Posterior vena cava (tissue), 2 donors: ENCODE measurements at places on chromosomes 6 and 20. TPM values are rescaled to one million over a fixed set of nuclear protein-coding genes. Genes with fewer than 3 reads are reported as not detected.
A peak's percentile ranks its signal among the peaks of the same experiment; 100 is the strongest.

The LMBRD1 gene
- total RNA-seq: 46.8 TPM

The SALL4 gene
- total RNA-seq: not detected

The PTCRA gene
- not detected for total RNA-seq

The ABHD16B gene
- not detected for total RNA-seq

The PDYN gene
- not detected for total RNA-seq

The CLIC5 gene
- total RNA-seq: 7.6 TPM

The CCM2L gene
- total RNA-seq: 6.8 TPM

The ID4 gene
- 97.0 TPM for total RNA-seq

The C6orf132 gene
- total RNA-seq: 5.5 TPM

DNA sequence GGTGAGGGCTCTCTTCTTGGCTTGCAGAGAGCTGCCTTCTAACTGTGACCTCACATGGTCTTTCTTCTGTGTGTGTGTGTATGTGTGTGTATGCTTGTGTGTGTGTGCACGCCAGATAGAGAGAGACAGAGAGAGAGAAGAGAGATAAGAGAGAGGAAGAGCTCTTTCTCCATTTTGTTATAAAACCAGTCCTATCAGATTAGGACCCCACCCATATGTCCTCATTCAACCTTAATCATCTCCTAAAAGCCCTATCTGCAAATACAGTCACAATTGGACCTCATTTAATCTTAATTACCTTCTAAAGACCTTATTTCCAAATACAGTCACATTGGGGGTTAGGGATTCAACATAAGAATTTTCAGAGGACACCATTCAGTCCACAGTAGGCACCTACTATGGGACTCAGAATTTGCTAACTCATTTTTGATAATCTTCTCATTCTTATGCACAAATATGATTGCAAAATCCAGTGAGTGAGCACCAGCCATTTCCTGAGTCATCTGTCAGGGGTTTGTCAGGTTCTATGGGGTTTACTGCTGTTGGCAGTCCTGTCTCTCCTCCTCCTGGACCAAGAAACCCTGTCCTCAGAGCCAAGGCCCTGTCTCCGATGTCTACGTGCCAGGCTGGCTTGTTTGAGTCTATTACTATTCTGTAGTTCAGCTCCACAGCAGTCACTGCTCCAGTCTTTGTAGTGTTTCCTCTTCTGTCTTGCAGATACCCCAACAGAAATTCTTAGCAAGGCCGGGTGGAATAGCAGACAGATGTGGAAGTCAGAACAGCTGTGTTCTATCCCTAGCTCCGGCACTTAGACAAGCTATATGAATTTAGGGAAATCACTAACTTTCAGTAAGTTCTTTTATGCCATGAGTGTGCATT, 59.0 kb upstream of the FAM184A start:
- DNase-seq: no peak

- no peak for DNase-seq
Observed at GRCh38 chr20:57996465-57996864, 232.0 kb downstream of the ANKRD60 start.

GRCh38 chr20:1166948-1167720, 17.6 kb downstream of the TMEM74B start:
- no peak for DNase-seq

DNA sequence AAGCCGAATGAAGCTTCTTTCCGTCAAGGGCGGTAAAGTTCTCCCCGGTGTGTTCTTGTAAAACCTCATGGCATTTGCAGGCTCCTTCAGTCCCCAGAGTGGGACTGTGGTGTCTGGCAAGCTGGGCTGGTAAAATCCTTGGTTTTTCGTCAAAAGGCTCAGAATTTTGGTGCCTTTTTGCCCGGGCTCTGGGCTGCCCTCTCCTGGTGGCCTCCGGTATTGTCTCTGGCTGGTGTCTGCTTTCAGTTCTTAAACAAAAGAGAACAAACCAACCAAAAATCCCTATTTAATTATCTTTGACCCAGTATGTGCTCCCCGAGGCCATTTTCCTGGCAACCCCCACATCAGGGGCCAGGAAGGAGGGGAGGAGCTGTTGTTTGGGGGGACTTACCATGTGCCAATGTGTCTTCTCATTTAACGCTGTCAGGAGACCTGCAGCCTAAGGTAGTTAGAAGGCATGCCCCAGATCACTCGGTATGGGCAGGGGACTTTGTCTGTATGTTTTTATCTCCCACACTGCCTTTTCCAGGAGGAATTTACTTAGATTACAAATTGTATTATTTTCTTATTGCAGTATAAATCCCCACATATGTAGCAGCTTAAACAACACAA, 11.1 kb downstream of the CDH4 start:
- DNase-seq: no peak

DNA sequence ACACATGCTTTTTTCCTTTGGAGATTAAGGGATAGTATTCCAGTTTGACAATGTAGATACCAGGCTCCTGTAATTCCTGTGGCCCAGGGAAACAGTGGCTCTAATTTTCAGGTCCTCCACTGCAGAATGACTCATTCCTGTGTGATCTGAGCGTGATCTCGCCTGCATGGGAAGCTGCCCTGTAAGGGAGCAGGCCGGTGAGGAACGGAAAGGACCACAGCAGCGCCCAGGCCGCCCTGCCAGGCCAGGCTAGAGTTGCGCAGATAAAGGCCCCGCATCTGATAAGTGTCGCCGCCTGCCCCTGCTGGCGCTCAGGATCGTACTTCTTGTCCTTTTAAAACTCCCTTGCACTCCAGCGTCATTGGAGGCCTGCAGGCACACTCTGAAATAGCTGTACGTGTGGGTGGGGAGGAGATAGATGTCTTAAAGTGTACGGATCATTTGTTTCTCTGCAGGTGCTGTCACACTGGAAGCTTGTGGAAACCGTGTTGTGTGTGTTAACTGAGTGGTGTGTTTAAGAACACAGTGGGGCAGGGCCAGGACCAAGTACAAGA, 60.7 kb downstream of the SYNJ2 start:
- peak; percentile 90 for DNase-seq

GRCh38 chr6:45265246-45265645, 62.9 kb upstream of the RUNX2 start:
- DNase-seq: no peak

GRCh38 chr6:44737829-44738528, 350.5 kb downstream of the CDC5L start:
- DNase-seq: no peak

DNA sequence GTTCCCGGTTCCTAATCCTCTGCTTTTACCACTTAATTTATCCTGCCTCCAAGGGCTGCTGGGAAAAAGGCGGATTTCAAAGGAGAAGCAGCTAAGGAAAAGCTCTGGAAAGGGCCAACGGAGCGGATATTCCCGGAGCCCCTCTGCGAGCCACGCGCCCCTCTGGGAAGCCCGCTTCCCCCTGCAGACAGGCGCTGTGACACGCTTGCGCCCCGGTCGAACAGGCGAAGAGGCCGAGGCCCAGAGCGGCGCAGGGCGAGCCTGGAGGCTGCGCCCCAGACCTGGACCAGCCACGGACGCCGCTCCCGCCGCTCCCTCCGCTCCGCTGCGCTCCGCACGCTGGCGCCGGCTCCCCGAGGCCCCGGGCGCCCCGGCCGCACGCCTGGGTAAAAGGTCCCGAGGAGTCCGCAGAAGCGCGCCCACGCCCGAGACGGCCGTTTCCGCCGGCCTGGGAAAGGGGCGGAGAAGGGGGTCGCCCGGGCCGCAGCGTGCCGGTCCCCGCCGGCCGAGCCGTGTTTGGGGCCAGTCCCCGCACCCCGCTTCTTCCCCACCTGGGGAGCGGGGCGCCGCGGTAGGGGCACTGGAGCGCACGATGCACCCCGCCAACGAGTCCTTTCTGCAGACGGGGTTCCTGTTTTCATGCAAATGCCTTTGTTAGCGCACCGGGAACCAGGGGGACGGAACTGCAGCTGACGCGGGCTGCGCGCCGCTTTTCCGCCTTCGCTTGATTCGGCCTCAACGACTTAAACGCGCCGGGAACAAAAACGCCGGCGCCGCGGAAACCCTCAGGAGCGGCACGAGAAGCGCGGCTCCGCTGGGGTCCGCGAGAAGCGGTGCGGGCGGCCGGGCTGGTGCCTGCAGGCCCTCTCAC, 91.9 kb upstream of the SIRPA start:
- DNase-seq: peak; percentile 94

DNA sequence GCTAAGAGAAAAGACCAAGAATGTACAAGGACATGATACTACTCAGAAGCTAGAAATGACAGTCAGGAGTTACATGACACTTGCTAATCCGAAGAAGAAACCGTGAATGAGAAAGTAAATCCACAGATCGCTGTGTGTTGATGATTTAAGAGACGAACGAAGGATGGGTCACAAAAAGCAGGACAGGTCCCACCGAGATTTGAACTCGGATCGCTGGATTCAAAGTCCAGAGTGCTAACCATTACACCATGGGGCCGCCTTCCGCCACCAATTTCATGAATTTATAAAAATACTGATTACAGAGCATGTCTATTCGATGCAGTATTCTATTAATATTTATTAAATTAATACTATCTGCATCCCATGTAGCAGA, 54.0 kb upstream of the BTN3A2 start:
- no peak for DNase-seq

GRCh38 chr6:151317103-151317994, 74.0 kb downstream of the ZBTB2 start:
- no peak for DNase-seq

DNA sequence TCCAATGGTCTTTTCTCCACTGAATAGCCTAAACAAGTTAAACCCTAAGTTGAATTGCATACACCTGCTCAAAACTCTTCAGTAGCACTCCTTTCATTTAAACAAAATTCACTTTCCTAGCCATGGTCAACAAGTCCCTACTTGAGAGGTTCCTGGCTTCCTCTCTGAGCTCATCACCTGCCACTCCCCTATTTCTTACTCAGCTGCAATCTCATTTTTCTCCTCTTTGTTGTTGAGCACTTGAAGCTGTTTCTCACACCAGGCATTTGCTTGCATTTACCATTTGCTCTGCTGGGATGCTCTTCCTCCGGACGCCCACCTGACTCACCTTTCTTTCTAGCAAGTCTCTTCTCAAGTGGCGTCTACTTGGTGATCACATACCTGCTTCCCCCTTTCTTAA, 38.5 kb downstream of the EDN1 start:
- no peak for DNase-seq

DNA sequence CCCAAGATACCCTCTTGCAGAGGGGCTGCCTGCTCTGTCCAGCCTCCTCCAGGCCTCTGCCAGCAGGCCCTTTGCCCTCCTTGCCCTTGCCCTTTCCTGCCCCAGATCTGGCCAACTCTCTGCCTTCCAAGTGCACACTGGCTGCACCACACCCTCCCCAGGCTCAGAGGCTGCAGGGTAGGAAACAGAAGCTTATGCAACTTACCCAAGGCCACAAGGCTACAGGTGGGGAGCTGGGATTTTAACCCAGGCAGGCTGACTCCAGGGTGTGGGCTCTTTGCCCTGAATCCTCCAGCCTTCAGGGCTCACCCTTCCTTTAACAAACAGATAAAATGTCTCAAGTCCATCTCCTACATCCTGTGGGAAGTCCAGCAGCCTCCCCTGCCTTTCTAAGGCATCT, 14.5 kb upstream of the TRAF3IP2 start:
- no peak for DNase-seq

- DNase-seq: peak; percentile 85
Observed at GRCh38 chr6:146770965-146771735, 172.4 kb downstream of the ADGB start.

DNA sequence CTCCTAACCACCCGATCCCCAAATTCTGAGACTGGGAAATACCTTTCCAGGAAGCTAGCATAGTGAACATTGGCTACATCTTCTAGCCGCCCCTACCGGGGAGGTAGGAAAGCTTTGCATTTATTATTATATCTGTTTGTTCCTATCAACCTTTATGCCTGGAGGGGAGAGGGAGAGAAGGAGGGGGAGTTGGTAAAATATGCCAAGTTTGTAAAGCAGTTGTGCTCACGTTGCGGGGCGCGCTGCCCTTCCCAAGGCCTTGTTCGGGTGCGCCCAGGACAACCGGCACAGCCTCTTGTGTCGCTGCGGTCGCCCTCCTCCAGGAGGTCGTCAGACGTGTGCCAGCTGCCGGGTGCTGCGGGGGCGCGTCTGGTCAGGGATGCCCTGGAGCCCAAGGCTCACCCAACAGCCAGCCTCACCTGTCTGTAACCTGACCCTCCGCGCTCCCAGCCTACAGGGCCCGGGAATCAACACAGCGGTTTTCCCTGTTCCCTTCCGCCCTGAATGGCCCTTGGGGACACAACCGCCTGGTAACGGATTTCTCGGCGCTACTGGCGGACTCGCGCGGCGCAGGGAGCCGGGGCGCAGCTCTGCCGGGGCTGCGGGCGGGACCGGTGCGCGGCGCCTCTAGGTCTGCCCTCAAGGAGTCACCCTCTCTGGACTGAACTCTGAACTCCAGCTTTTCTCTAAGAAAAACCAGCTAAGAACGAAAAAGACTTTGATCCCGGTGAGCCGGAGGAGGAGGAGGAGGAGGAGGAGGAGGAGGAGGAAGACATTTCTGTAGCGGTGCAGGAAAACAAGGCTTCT, 1.1 kb upstream of the OVOL2 start:
- DNase-seq: no peak

GRCh38 chr20:56369179-56369578, 10.4 kb downstream of the FAM210B start:
- no peak for DNase-seq

DNA sequence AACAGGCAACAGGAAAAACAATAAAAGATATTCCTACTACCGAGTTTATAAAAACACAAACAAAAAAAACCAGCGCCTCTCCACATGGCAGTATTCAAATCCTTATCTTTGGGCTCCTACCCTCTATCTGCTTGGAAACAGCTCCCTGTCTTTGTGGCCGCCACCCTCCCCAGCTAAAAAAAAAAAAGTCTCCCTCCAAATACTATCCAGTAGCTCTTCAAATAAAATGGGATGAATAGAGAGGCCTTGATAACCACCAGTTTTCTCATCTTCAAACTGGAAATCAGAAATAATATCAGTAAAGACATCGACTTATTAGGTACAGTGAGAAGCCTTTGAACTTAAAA, 96.2 kb downstream of the PSMG4 start:
- DNase-seq: no peak

DNA sequence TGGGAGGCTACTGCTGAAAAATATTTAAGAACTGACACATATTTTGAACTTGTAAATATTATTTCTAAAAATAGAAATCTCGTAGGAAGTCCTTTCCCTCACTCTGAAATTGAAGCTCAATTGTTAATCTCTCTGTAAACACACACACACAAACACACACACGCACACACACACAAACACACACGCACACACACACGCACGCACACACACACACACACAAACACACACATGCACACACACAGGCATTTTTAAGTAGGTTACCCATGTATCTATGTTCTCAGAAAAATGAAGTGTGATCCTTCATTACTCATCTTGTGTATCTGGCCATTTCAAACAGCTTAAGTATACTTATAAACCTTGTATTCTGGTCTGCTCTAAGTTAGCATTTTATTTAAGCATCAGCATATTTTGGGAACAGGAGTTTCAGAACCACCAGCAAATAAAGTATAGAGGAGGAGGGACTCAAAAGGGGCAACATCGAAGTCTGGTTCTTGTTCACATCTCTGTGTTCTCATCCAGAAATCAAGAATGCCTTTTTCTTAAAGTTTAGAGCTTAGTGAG, 11.6 kb downstream of the CCN6 start:
- no peak for DNase-seq

GRCh38 chr6:24991810-24992467, 56.2 kb upstream of the RIPOR2 start:
- DNase-seq: no peak

GRCh38 chr6:73579851-73580246, 59.0 kb upstream of the EEF1A1 start:
- DNase-seq: no peak
